Brain (organoid and tissue), 16 donors: ENCODE measurements at places on chromosomes 5 and 9.
A peak's percentile ranks its signal among the peaks of the same experiment; 100 is the strongest.

DNA sequence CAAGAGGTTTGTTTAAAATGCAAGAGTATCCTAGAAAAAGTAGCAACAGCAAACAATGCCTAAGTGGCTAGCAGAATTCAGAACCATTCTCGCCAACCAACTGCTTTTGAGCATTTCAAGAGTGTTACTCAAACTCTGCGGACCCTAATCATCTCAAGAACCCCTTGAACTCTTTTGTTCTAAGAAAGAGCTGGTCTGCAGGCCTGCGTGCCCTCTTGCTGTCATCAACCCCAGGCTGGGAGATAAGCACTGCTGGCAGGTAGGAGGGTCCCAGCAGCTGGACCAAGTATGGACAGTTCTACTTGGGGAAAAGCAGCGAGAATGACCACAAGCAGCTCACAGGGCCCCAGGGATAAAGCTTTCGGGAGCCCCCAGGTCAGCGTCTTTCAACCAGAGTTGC lies 38.3 kb downstream of the MYO10 start:
- no peak for DNase-seq

- DNase-seq, result no peak
Observed at GRCh38 chr9:111999319-111999718, 102.7 kb downstream of the UGCG start.

DNA sequence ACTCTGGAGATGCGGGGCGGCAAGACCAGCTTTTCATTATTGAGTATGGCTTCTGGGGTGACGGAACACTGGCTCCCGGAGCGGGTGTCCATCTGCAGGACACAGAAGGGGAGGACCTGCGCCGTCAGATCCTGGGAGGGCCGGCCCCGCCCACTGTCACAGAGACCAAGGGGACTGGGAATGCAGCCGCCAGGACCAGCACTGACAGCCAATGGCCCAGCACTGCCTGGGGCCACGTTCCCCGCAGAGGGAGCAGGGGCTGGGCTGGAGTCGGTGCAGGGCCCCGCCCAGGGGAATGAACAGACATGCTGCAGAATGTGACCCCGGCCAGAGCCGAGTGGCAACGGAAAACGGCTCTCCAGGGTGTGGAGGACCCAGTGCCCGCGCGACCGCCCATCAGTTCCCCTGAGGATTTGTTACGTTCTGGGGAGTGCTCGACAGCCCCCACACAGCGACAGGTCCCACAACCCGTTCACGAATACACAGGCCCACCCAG lies at the start of gene ZDHHC11:
Gene ZDHHC11, minus strand, starts transcription at position 476 of the 496 bp plus-strand sequence. Its CDS starts 384 bp downstream, at position 92.
- no peak for DNase-seq

GRCh38 chr5:155316070-155316714 lies 302.6 kb downstream of the KIF4B start:
- DNase-seq, result peak; percentile 27

DNA sequence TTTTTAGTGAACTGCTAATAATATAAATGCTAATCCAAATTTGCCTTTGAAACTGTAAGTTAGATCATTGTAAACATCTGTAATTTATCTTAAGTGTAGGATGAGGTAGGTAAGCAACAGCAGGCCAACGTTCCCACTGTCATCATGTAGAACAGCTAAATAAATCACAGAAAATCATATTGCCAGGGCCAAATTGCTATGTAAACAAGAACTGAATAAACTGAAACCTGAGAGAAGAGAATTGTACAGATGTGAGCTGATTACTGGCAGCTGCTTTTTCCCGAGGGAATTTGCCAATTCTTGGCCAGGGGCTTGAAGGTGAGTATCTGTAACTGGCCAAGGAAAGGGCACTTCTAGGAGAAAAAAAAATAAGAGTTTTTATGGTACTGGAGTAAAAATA lies 97.6 kb downstream of the CDH10 start:
- DNase-seq, result no peak

DNA sequence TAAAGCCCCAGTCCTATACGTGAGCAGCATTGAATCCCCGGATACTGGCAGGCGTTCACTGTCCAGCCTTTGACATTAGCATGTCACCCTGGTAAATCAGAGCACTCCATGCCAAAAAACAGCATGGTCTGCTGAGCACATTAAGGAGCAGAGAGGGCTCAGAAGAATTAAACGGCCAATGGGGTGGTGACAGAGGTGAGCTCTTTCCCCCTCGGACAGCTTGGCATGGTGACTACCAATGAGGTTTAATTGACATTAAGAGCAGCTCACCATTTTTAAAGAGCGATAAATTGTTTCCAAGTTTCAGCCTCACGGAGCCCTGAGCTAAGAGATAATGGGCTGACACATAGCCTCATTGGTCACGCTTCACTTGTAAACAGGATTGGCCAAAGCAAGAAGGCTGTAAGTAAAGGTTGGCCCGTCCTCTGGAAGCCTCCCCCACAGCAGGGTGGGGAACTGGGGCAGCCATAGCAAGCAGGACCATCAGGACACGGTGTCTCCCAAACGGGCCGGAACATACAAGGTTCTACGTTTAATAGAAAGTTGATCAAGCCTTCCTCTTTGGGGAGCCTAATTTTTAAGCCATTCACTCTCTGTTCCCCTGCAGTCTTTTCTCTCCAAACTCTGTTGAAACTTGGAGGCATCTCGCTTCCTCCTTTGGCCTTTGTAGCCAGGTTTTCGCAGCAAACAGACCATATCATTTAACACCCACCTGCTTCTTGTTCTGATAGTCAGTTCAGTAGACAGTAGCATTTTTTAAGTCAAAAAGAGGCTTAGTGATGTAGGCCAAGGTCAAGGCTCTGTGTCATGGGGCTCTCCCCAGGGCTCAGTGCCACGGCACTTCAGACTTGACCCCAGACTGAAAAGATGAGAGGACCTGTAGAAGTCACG lies 25.9 kb downstream of the QRFP start:
- DNase-seq, result peak; percentile 71

- no peak for DNase-seq
Observed at GRCh38 chr9:128259156-128259555, 16.7 kb downstream of the GOLGA2 start.
